ENCODE measurements at places on chromosomes 4 and X.

- H3K4me3 ChIP-seq, result no peak overlapping the region
- H3K27me3 ChIP-seq, result no peaks in the 10 kb centered on the region
- H3K36me3 ChIP-seq, result no peaks in the 10 kb centered on the region
- no peak for DNase-seq
- H3K27ac ChIP-seq, result no peak overlapping the region
These were observed 1697.1 kb downstream of the STIM2 start for GRCh38 chr4:28557755-28558154.

DNA sequence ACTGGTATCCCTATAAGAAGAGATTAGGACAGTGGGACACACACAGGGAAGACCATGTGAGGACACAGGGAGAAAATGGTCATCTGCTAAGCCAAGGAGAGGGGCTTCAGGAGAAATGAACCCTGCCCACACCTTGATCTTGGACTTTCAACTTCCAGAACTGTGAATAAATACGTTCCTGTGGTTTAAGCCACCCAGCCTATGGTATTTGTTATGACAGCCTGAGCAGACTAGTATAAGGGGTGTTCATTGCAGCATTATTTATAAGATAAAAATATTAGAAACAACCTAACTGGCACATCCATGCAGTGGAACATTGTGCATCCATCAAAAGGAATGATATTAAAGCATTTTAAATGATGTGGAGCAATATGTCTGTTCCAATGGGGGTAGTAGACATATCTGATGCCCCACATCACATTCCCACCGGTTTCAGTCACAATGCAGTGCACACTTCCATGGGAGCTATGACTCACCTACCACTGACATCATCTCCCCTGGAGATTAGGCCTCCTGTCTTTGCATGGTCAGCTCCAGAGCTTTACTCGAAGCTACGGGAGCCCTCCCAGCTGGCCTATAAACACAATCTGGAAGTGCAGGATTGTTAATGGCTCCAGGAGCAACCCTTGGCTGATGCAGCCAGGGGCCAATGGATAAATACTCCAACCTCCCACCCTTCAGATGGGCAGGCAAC is 38.9 kb upstream of the MAMLD1 start:
- H3K36me3 ChIP-seq, result no peaks in the 10 kb centered on the region
- H3K4me1 ChIP-seq, result peaks cover 3% of the 10 kb centered on the region
- DNase-seq, result no peak
- no peak overlapping the region for H3K27ac ChIP-seq
- no peak overlapping the region for H3K4me3 ChIP-seq

DNA sequence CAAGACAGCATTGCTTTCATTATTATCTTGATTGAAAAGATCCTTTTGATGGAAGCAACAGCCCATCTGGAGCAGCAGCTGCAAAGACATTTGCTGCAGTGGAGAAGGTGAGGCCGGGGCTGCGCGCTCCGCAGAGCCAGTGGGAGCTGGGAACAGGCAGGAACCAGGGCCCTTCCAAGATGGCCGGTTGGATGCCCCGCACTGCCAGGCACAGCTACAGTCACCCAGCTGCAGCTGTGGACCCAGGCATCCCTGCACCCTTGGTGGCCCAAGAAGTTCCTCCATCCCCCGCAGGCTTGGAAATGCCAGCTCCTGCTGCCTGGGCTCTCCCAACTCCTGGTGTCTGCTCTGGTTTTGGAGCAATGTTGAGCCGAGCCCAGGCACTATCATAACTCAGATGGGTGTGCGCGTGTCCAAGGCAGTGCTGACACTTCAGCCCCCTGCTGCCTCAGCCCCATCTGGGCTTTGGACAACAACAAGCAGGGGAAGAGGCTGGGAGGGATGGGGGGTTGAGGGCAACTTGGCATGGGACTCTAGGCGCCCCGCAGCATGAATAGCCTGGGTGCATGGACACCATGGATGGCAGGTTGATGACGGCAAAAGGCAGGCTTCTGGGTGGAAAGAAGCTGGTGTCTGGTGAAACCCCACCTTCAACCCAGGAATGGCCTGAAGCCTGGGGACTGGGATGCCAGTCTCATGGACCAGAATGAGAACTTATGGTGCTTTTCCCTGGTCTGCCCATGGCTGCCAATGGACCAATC is 371.8 kb downstream of the FSTL5 start:
- DNase-seq, result no peak
- no peaks in the 10 kb centered on the region for H3K4me1 ChIP-seq
- H3K4me3 ChIP-seq, result no peak overlapping the region
- H3K36me3 ChIP-seq, result no peaks in the 10 kb centered on the region
- no peak overlapping the region for H3K27ac ChIP-seq

GRCh38 chrX:41862562-41863184 is 60.7 kb downstream of the CASK start:
- peaks cover 22% of the 10 kb centered on the region for H3K4me1 ChIP-seq
- H3K36me3 ChIP-seq, result peaks cover 4% of the 10 kb centered on the region
- no peak for DNase-seq
- H3K4me3 ChIP-seq, result no peak overlapping the region
- H3K27me3 ChIP-seq, result no peaks in the 10 kb centered on the region

- no peak overlapping the region for H3K4me3 ChIP-seq
- peaks cover 2% of the 10 kb centered on the region for H3K27me3 ChIP-seq
- DNase-seq, result no peak
- peaks cover 4% of the 10 kb centered on the region for H3K4me1 ChIP-seq
- H3K36me3 ChIP-seq, result no peaks in the 10 kb centered on the region
These were observed 37.2 kb downstream of the IDS start for GRCh38 chrX:149467920-149468319.

GRCh38 chr4:80078346-80079092 is 5.5 kb upstream of the ANTXR2 start:
- H3K36me3 ChIP-seq, result peaks cover 6% of the 10 kb centered on the region
- peak overlapping the region; percentile 76 for H3K27ac ChIP-seq
- no peak for DNase-seq

Data from activated CD4-positive, alpha-beta T cell treated with anti-CD3 and anti-CD28 coated beads, Interleukin-2, amount 10 ng/mL, durations not matched to agents 7 days and 5 days (primary cell).